ENCODE measurements at places on chromosomes 1 and 21.

GRCh38 chr1:24222793-24223192 is 35.7 kb upstream of the IFNLR1 start:
- no peak for DNase-seq

DNA sequence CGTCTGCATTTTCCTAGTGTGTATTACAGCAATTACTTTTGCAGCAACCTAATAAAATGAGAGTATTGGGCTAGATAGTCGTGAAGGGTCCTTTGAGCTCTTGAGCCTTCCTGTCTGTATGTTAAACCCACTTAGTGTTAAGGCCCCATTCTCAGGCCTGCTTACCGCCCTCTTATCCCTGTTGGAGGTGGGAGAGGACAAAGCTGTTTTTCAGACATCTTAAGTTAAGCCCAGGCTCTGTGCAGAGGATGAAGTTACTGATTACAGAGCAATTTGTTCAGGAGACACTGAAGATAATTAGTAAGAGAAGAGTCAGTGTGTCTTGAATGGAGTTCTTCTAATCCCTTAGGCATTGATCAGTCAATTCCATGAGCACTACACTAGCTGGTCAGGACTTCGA is 114.6 kb downstream of the UCK2 start:
- DNase-seq: no peak

DNA sequence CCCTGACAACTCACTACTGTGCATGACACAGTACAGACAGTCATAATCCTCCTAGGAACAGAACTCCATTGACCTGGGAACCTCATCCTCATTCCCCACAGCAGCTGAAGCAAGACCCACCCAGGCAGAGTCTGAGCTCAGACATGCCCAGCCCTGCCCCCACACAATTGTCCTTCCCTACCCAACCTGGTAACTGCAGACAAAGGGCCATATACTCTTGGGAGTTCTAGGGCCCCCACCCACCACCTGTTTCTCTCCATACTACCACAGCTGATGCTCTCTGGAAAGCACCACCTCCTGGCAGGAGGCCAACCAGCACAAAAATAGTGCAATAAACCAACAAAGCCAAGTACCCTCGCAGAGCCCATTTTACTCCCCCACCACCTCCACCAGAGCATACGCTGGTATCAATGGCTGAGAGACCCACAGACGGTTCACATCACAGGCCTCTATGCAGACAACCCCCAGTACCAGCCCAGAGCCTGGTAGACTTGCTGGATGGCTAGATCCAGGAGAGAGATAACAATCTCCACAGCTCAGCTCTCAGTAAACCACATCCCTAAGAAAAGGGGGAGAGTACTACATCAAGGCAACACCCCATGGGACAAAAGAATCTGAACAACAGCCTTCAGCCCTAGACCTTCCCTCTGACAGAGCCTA is 159.7 kb upstream of the CXADR start:
- no peak for DNase-seq

DNA sequence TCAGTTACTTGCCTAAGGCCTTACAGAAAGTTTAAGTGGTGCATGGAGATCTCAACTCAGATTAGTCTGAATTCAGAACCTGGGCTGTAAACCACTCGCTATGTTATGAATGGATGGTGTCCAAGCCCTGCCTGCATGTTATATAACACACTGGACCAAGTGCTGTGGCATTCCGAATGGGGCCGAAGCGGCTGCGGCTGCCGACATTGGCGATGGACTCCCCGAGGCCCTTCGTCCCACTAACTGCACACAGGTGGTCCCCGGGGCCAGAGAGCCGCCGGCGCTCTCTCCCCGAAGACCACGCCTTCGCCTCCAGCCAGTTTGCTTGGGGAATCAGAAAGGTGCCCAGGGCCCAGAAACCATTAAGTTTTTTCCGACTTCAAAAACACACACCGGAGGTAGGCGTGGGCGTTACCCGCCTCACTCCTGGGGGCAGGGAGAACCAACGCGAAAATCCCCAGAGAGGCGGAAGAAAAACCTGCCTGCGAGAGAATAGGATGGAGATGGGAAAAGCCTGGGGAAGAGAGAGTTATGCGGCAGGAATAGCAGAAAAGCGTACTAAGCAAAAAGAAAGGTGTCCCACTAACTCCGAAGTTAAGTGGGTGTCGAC is 579 bp upstream of the TENT5C start:
- no peak for DNase-seq

DNA sequence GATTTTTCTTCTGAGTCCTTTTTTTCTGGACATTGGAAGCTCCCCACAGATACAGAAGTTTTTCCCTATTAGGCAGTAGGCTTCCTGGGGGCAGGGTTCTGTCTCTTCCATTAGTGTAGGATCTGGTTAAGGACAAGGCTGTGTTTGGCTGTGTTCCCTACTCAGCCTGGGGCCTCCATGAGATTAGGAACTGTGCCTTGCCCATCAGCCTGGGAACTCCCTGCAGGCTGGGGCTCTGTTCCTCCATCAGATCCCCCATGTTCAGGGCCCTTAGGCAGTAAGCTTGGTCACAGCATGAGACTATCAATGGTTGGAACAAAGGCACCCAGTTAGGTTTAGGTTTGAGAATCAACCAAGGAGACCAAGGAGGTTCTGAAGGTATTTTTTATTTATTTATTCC is 22.7 kb downstream of the NAV1 start:
- DNase-seq: no peak

DNA sequence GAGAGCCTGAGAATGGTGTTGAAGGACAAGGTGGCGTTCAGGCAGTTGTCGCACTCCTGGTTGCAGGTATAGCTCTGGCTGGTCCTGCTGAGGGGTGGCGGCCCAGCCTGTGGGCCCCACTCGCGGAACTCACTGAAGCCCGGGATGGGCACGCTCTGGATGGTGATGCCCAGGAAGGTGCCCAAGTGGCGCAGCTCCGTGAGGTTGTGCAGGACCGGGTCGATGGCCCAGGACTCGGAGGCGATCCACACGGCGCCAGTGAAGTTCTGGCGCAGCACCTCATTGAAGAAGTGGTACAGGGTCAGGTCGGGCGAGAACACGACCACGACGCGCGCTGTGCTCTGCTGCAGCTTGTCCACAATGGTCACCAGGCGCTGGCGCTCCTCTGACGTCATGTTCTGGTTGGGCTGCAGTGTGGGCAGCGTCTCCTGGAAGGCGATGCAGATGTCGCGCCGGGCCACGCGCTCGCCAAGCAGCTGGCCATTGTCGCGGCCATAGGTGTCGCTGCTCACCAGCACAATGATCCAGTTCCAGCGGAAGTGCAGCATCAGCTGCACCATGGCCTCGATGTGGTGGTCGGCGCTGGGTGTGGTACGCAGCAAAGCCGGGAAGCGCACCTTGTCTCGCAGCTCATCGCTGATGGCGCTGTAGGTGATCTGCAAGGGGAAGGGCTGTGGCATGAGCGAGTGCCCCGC is 5.0 kb downstream of the TAS1R2 start:
- no peak for DNase-seq

DNA sequence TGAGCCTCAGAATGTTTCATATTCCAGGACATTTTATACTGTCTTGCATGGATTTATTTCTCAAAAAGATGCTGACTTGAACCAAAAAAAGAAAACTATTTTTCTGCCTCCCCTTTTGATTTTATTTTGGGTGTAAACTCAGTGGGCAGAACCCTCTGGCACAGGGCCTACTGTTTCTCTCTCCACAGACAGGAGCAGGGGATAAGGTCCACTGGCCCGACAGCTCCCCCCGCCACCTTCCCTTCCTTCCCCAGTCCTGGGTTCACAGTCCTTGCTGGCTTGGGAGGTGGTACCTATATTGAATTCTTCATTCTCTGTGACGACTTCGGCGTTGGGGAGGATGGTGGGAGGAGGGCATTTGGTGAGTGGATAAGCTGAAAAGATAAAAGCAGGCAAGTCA is 114.3 kb downstream of the ZSCAN20 start:
- no peak for DNase-seq

DNA sequence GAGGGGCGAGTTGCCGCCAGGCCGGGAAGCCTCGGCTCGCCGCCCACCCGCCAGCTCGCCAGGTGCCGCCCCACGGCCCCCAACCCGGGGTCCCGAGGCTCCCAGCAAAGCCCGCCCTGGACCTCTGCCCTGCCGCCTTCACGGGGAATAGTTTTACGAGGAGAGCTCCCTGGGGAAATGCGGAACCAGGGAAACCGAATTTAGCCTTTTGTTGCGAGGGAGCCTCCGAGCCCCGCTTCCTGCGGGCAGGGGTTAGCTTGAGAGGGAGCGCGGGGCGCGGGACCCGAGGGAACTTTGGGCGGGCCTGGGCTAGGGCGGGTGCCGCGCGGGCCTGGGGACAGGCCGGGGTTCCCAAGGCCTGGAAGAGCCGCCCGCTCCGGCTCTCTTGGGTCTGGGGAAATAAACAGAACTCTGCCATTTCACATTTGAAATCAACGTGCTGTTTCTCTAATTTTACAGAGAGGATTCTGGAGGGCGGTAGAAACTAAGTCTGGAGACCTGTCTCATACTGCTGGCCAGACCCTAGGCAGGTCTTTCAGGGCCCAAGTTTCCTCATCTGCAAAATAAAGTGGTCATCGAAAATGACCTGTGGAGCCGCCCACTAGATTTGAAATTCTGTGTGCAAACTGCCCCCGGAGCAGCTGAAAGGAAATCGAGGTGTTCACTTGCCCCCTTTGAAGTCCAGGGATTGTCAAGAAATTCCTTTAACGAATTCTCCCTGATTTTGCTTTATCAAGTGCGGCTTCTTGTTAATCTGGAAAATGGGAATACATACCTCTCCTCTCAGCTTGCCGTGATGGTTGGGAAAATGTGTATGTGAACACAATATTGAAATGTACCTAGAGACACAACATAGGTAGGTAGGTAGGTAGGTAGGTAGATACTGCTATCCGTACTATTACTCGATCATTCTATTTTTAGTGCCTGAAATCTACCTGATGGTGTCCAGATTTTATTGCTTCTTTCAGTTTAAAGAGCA is 749 bp upstream of the GLUL start:
- DNase-seq: no peak

DNA sequence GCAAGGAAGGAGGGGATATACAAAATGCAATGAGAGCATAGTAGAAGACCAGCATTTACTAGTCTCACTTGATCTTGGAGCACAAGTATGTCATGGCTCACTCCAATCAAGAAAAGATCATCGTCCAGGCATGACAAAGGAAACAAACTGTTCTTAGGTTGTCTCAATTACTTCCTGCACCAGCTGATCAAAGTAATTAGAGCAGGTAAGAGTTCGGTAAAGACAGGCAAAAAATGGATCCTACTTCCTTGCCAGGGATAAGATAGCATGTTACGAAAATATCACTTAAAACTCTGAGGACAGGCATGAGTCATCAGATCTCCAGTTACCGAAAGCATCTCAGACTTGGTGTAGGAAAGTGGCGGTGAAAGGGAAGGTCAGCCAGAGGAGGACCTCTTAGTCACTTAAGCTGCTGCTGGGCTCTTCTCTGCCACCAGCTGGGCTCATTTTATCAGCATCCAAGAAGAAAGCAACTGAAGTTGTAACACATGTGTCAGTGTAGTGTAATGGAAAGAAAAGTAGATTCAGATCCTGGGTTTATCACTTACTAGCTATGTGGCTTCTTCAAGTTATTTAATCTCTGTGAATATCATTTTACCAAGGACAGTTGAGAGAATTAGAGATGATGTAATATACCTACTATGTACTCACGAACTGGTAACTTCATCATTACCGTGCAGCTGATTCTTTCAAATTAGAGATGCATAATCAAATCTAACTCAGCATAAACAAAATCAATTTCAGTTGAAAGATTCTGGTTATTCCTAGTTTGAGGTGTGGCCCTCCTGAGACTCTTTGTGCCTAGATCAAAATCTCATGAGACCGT is 46.8 kb downstream of the XCL1 start:
- DNase-seq: no peak

DNA sequence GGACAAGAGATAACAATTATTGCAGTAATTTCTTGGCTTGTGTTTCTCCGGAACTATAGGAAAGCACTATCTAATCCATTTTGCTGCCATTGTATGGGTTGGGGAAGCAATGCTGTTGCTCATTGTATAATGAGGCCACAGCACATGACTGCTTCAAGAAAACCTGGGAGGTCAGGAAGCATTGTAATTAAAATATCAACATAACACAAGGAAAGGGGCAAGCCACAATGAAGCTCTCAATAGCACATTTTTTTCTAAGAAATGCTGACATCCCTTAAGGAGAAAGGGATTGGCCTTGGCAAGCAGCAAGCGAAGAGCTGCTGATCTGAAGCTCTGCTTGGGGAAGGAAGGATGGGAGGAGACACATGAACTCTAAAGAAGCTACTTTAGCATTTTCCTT is 44.0 kb downstream of the PLPP3 start:
- DNase-seq: no peak

DNA sequence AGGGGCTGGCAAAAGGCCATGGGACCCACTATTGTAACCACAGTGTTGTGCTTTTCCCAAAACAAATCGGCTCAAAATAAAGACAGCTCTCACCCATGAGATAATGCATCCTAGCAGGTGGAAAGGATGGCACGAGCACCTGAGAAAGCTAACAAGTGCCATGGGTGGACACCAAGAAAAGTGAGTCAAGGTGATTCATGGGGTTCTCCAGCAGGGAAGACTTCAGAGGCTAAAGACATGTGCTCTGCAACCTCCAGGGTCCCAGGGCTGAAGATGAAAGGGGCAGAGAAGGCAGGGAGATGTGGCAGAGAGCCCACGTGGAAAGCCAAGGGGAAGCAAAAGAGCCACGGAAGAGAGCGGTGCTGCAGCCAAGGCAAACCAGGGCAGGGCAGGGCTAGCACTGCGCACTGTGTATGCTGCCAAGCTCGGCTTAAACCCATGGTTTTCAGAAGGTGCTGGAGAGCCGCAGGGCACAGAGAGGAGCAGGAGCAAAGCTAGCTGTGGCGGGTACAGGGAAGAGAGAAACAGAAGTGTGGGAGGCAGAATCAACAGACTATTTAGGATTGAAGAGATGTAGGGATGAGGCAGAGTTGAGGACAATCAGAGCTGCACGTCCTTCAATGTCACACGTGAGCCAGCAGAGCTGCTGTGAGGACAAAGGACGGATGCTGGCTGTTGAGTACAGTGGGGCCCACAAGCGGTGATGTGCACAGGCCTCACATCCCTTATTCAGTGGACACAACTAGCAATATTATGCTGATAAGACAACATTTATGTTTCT is 41.8 kb upstream of the C1orf198 start:
- no peak for DNase-seq

DNA sequence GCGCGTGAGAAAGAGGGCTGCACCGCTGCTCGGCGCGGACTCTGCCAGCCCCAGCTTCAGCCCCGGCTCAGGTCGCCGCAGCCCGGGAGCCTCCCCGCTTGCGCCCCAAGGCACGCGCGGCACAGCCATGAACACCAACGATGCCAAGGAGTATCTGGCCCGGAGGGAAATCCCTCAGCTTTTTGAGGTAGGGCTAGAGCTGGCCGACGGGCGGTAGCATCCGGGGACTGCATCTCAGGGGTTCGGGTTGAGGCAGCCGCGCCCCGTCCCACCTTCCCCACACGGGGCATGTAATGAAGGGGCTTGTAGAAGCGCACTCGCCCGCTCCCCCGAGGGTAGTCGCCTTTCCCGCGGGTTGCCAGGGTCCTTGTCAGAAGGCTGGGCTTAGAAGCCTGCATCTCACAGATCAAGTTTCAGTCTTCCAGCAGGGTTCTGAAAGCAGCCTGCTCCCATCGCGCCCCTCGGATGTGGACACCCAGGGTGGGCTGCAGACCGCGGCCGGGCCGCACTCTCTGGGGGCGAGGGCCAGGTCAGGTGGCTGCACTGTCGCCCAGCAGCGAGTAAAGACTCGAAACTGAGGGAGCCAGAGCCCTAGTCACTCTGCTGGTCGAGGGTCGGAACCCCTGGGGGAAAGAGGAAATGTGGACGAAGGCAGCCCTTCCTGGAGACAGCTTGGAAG is 507 bp downstream of the AK5 start:
- DNase-seq: no peak

GRCh38 chr1:6967431-6968111 is 182.3 kb downstream of the CAMTA1 start:
- DNase-seq: no peak

GRCh38 chr1:53182111-53182593 is 14.5 kb upstream of the CPT2 start:
- peak; percentile 67 for DNase-seq

Measured in left hindlimb (tissue), 1 donor.